Stimulated activated CD8-positive, alpha-beta memory T cell treated with anti-CD3 and anti-CD28 coated beads, Interleukin-7, amount 100 ng/mL, for 1 hour (primary cell): ENCODE measurements at places on chromosomes 7 and 10.

- DNase-seq: no peak
These were observed 169.5 kb downstream of the FANK1 start for GRCh38 chr10:126065751-126066377.

GRCh38 chr10:90718182-90718581, 139.7 kb downstream of the HTR7 start:
- no peak for DNase-seq

DNA sequence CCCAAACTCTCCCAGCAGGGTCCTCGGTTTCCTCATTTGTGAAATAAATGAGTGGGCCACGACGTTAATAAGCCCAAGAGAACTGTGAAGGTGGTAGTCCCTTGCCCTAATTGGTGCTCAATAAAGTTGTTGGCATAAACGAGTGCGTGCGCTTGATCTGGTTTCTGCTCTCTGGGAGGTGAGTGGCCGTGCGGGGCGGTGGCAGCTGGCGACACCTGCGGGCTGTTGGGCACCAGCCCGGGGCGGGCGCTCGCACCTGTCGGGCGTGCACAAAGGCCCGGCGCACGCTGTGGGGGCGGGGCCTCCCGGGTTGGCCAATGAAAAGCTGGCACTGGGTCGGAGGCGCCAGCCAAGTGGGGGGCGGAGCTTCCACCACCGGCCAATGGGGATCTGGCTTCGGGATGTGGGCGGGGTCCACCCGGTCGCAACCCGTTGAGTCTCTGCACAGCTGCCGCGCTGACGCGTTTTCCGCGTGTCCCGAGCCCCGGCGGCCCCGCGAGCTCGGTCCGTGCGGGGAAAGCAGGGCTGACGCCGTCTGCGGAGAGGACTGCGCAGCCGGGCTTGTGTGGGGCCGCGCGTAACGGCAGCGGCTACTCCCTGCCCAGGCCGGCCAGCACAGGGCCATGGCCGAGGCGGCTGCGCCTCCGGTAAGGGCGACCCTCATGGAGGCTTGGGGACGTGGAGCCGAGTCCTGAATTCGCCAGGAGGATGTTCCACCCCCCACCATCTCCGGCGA, 23.0 kb downstream of the ZNF783 start:
- DNase-seq: peak; percentile 97

DNA sequence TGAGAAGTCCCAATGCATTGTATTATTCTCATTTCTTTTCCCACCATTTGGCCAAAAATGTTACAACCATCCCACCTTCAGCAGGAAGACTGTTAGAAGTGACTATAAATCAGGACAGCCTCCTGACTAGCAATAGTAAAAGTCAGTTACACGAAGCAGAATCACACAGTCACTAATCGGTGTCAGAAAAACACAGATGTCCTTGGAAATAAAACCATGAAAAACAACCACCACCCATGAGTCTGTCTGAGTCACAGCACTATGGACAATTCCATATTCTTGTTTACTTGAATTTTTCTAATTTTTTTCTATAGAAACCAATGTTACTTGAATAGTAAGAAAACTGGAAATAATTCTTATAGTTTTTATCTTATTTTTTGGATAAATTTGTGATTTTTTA, 81.9 kb upstream of the FRMD4A start:
- no peak for DNase-seq

DNA sequence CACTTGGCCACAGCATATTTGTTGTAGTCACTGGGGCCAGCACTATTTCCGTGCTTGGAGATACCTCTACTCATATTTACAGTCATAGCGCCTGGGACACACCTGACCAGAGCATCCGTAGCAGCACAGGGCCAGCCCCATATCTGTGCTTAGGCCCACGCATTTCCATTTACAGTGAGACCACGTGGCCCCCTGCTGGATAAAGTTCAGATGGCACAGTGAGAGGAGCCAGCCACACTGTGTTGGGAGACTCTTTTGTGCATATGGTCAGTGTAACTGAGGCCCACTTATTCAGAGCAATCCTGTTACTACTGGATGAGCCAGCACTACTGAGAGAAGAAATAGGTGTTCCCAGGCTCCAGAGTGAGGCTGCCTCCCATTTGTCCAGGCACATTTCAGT, 455.3 kb downstream of the REEP3 start:
- no peak for DNase-seq

DNA sequence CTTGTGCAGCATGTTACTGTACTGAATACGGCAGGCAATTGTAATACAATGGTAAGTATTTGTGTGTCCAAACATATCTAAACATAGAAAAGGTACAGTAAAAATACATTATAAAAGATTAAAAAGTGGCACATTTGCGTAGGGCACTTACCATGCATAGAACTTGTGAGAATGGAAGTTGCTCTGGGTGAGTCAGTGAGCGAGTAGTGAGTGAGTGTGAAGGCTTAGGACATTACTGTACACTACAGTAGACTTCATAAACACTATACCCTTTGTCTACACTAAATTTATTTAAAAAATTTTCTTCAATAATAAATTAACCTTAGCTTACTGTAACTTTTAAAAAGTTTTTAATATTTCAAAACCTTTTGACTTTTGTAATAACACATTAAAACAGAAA, 37.5 kb downstream of the BPGM start:
- DNase-seq: no peak

- DNase-seq: no peak
These were observed 23.9 kb upstream of the MPP7 start for GRCh38 chr10:28326516-28327490.

GRCh38 chr10:118563373-118563890, 32.0 kb downstream of the PRLHR start:
- no peak for DNase-seq

GRCh38 chr7:106572394-106573124, 88.4 kb downstream of the CCDC71L start:
- DNase-seq: no peak

DNA sequence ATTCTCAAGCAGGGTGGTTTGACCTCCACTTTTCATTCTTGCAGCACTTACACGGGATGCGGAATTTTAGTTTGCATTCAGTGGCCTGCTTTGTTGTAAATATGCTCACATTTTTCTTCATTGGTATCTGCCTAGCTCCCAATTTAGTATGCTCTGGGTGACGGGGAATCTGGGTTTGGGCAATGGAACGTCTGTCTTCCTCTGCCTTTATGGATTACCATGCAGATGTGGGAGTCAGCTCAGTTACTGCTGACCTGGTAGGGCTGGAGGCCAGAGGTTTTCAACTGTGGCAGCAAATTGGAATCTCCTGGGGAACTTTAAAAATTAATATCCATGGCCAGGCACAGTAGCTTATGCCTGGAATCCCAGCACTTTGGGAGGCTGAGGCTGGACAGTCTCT, 161.6 kb downstream of the CAMK1D start:
- DNase-seq: no peak

GRCh38 chr7:38839851-38840250, 69.1 kb downstream of the VPS41 start:
- DNase-seq: no peak

GRCh38 chr10:89438525-89438924, 24.2 kb downstream of the IFIT5 start:
- no peak for DNase-seq

DNA sequence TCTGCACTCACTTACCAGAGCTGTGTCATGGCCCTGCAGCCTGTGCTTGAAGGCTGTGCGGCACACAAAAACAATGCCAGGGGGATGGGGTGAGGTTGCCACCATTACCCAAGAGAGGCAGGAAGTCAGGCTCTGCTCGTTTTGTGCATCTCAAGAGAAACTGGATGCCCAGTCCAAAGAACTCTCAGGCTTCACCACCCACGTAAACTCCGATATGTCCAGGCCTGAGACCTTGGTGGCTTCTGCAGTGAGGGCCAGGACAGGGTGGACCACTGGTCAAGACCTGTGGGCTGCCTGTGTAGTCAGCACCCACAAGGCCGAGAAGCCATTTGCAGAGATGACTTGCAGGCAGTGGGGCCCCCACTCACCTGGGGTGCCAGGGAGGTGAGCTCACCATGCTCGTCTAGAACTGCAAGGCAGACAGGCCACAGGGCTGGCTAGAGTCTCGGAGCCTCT, 54.7 kb upstream of the EBF3 start:
- DNase-seq: no peak

DNA sequence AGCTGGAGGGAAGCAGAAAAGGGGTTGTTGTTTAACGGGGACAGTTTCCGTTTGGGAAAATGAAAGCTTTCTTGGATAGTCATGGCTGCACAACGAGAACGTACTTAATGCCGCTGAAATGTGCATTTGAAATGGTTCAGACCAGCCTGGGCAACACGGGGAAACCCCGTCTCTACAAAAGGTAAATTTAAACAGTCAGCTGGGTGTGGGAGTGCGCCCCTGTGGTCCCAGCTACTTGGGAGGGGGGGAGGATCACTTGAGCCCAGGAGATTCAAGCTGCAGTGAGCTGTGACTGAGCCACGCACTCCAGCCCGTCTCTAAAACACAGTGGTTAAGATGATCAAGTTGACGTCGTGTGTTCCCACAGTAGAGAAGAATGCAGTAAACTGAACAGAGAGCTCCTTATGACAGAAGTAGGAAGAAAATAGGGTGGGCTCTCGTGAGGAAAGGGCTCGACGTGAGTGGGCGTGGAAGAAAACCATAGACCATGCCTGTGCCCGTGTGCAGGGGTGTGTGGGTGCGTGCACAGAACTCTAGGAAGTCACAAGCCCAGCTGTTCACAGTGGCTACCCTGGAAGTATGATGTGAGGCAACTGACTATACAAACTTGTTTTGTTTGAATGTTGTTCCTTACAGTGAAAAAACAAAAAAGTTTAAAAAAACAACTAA, 4.1 kb upstream of the FUOM start:
- DNase-seq: no peak

DNA sequence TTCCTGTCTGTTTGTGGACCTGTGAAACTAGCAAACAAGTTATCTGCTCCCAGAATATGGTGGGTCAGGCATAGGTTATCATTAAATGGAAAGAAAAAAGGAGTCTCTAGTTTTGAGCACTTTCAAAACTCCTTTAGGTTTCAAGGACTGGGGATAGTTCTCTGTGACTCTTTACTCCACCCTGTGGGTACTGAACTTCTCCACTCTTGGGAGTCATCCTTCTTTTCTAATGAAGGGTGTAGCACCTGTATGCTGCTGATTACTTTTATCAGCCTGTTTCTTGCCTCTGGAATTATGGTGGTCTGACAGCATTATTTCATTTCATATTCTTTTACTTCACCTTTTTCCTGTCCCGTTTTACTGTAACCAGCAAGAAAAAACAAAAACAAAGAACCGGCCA, 6.7 kb downstream of the GNAI1 start:
- DNase-seq: no peak

DNA sequence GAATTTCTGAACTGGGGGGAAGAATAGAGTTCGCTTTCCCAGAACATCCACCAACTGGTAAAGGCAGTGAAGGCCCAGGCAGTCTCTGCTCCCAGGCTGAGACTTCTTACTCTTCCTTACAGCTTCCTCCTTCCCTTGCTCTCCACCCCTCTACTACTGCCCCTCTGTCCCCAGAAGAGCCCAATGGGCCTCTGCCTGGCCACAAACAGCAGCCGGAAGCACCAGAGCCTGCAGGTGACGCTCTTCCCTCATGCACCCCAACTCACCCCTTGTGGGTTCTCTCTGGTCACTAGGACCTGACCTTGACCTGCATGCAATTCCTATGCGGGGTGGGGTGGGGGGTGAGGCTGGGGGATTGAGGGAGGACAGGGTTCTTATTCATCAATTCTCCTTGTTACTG, 16.5 kb downstream of the FAM131B start:
- DNase-seq: no peak

DNA sequence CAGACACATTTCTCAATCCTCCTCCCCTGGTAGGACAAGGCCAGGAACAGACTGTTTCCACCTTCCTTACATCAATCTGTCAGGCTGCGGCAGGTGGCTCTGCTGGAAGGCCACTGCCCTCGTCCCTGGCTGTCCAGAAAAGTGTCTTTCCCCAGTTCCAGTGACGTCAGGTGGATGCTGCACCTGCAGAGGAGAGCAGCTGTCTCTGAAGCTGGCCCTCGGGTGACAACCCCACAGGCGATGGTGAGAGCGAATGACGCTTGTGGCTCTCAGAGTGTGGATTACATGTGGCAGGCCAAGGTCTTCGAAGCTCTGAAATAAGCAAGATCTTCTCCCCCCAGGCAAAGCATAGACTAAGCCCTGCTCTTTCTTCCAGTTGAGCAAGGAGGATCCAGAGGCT, 146.9 kb upstream of the RET start:
- no peak for DNase-seq

DNA sequence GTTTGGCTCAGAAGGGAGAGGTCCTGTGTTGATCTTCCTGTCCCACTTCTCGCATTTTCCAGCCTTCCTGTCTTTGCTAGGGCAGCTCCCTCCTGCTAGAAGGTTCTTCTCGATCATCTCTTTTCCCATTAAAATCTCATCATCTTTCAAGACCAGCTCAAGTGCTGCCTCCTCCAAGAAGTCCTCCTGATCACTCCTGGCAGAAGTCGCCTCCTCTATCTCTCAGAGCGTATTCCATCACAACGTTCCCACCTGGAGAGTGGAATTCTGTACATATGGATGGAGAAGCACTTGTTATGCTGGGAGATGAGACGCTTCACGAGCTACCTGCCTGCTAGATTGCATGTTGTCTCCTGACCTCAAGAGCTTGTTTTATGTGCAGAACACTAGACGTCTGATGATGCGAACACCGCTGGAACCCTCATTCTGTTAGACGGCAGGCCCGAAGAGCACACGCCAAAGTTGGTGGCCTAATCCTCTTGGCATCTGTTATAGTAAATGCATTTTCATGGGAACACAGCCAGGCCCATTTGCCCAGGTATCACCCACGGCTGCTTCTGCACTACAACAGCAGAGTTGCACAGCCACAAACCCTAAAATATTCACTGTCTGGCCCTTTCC, 68.0 kb upstream of the INSIG1 start:
- no peak for DNase-seq

DNA sequence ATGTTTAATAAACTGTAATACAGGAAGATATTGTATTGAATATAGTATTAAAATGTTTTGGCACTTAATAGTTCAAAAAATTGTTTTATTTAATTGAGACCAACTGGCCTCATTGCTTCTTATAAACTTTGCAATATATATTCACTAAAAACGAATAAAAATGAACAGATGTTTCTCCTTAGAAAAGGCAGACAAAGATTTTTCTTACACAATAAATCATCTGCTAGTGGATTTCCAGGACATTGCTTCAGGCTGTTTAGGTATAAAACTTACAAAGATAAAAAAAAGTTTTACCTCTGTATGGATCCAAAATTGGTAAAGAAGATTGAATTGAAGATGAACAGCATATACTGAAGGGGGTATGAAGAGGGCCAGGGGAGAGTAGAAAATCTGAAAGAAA, 143.6 kb downstream of the AGMO start:
- DNase-seq: no peak

DNA sequence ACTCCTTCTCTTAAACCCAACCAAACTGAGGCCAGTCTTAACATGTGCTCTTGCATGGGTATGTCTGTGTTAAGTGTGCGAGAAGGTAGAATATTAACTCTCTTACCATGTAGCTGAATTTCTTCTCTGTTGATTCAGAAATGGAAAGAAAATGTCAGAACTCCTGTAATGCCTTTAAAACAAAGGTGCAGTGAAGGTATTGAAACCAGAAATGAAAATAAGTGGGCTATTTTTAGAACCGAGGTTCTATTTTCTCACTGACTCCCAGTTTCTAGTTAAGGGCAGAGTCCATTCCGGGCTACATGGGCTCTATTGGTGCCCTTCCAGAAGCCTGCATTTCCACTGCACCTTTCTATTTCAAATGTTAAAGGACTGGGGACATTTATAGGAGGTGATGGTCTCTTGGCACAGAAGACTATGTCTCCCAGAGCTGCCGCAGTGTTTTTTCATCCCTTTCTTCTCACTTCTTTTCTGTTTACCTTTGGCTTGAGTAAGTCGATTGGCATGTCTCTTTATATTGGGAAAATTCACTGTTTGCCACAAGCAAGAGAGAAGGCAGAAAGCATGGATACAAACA, 174.9 kb downstream of the LRMDA start:
- no peak for DNase-seq

GRCh38 chr10:646118-646524, 43.3 kb downstream of the DIP2C start:
- no peak for DNase-seq
